MG63 (cell line): ENCODE measurements at places on chromosomes 12 and 14. TPM values are rescaled to one million over a fixed set of nuclear protein-coding genes. Genes with fewer than 3 reads are reported as not detected.

GRCh38 chr14:104968541-104969401, 9.4 kb downstream of the AHNAK2 start:
- no peak for DNase-seq

- no peak for DNase-seq
These were observed 562.8 kb downstream of the GALC start for GRCh38 chr14:87430214-87430613.

DNA sequence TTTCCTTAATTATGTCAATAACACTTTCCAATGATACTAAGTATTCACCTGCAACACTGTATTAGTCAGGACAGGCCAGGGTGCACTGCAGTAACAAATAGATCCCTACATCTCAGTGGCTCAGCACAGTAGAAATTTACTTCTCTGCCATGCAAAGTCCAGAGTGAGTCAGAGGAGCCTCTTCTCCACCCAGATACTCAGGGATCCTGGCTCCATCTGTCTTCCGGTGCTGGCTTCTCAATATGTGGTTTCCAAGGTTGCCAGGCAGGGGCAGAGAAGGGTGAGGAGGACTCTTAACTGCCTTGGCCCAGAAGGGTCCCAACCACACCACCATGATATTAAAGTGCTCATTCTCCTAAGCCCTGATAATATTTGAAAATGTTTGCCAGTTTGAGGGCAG, 47.8 kb downstream of the ADGRD1 start:
- peak; percentile 18 for DNase-seq

DNA sequence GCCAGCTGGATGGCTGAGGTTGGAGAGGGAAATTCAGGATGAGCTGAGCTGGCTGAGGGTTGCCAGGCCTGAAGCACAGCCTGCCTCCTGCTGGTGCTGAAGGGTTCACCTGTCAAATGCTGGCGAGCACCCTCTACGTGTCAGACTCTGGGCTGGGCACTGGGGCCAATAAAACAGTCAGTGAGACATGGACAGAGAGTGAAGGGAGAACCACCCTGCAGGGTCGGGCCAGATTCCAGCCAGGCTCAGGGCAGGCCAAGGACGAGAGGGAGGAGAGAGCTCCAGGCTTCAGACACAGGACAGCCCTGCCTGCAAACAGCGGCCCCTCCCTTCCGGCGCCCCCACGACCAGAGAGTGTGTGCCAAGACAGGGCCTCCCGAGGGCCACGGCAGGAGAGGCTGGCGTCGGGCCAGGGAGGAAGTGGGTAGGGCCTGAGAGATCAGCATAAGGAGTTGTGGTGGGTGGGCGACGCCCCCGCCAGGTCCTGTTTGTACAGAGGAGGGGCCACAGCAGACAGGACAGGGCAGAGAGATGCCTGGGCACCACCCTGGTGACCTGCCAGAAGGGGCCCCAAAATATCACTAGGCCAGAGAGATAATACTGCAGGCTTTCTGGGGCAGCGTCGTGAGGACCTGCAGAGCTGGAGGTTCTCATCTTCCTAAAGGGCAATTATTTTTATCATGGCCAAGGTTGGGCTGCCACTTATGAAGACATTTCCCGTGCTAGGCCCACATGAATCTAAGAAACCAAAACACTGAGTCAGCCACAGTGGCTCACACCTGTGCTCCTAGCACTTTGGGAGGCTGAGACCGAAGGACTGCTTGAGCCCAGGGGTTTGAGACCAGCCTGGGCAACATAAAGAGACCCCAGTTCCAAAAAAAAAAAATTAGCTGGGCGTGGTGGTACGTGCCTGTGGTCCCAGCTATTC, 73.1 kb upstream of the GPR68 start:
- DNase-seq = peak; percentile 77

DNA sequence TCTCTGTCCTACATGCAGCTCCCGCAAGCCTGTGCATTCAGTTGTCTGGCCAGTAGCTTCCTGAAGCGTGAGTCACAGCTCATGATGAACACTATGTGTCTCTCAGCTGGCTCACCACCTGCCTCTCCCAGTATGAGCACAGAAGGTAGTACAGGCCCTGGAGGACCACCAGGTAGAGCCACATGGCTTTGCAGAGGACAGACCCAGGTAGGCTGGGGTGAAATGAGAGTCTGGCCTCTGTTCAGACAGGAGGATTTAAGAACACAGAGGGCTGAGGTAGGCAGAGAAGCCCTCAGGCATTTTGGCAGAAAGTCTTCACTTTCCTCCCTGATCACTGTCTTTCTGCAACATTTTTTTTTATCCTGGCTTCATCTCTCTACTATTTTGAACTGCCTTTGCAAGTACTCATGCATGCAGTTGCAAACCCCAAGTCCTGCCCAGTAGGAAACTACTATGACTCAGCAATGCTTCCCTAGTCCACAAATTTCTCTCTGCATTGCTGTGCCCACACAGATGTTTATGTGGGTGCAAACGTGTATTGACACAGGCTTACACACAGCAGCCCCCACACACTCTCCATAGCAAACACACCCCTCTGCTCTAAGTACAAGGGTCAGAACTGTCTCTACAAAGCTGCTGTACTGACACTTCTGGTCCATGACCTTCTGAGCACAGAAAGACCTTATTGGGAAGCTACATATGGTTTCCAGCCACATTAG, 7.2 kb upstream of the SDR9C7 start:
- DNase-seq = peak; percentile 83

DNA sequence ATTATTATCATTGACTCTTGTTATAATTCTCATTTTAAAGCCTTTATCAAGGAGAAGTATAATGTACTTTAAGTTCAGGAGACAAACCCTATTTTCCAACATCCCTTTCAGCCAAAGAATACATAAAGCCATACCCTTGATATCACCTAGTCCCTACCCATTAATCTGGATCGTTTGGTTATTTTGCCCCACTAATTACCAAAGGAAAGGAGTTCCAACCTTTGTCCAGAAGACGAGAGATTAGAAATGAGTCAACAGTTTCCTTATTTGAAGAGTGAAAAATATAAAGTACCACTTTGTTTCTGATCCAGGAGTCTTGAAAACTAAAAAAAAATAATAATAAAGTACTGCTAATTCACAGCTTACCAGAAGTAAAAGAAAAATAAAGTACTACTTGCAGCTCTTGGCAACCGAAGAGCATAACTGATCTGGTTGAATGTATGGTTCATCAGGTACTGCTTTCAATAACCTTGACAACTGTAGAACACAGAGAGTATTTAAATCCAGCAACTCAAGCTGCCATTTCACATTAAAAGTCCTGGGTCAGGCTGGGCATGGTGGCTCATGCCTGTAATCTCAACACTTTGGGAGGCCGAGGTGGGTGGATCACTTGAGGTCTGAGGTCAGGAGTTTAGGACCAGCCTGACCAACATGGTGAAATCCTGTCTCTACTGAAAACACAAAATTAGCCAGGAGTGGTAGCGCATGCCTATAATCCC, 33.7 kb downstream of the LIMA1 start:
- DNase-seq = no peak

DNA sequence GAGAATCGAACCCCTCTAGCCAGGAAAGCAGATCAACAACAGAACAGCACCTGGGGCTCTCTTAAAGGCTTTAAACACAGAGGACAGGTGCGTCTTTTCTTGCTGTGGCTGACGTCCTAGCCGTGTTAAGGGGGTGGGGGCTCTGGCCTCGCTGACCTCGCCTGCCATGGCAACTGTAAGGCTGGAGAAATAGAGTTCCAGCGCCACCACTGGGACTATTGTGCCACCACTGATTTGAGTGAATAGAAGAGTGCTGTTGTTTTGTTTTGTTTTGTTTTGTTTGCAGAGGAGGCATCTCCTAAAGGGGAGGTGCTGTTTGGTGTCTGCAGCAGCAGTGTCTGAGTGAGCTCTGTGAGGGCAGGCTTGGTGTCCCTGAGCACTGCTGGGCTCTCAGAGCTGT, 34.2 kb upstream of the PRMT8 start:
- no peak for DNase-seq

GRCh38 chr12:43653917-43654316, 101.9 kb upstream of the ADAMTS20 start:
- no peak for DNase-seq

GRCh38 chr12:113684908-113685782, 213.5 kb upstream of the LHX5 start:
- no peak for DNase-seq

- DNase-seq = no peak
These were observed 254.3 kb downstream of the RGS6 start for GRCh38 chr14:72186523-72186922.

DNA sequence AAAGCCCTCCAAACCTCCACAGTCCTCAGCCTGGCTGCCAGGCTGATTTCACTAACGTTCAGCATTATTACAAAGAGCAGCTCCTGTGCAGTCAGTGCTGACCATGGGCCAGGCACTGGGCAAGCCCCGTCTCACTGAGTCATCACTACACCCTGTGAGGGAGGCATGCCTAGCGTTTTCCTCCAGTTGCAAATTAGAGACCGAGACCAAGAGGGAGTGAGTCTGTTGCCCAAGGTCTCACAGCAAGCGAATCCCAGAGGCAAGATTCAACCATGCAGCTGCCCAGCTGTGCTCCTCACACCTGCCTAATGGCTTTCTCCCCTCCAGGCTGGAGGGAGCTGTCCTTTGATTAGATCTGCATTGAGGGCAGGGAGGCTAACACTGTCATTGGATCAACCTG, 229.3 kb upstream of the LHX5 start:
- DNase-seq = peak; percentile 76

DNA sequence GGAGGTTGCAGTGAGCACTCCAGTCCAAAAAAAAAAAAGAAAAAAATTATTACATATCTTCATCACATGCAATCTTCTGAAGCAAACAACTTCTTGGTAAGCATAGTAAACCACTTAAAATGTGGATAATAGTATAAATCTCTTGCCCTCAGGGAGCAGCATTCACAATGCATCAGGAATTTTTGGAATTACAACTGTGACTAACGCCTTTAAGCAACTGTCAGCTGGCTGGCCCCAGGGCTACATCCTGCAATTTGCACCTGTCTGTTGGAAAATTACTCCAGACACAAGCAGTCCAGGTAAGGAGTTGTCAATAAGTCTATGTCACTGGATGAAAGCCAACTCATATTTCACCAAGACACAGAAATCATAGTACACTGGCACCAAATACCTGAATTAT, 5.5 kb upstream of the SLC7A7 start:
- DNase-seq = no peak

DNA sequence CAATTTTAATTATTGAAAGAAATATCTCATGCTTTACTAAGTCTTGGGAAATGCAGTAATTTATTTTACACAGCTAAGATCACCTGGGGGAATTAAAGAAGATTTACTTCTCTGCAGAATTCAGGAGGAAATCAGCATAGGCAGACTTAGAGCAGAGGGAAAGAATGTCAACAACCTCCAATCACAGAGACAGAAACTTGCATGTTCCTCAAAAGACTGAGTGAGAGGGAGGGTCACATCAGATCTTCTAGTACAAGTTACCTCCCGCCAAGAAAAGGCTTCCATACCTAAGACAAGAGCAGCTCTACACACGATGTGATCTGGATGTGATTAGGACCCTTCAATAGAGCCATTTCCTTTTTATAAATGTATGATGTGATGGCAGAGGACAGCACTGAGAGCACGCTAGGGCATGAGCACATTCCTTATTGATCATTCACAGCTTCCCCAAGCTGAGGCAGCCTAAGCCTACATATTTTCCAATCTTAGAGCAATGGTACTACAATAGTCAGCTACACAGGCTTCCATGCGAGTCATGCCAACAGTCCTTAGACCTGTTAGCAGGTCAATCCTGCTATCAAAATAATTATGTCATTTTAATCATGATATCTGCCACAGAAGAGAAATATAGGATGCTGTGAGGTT, 403.3 kb downstream of the ETNK1 start:
- DNase-seq = no peak

DNA sequence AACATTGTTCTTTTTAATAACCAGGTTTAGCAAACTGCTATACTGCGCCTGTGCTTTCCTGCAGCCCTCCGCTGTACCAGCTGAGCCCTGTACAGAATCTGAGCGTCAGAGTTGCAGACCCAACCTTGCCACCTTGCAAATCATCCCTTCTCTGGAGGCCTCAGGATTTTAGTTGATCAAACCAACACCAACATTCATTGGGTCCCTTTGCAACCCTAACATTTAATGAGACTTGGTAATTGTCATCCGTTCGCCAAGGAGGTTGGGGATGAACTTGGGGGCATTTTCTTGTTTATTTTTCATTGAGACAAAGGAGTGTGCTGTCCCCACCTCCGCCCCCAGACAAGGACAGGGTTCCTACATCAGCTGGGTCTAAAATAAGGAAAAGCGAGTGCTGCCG, 2.6 kb upstream of the GSC start:
- no peak for DNase-seq

DNA sequence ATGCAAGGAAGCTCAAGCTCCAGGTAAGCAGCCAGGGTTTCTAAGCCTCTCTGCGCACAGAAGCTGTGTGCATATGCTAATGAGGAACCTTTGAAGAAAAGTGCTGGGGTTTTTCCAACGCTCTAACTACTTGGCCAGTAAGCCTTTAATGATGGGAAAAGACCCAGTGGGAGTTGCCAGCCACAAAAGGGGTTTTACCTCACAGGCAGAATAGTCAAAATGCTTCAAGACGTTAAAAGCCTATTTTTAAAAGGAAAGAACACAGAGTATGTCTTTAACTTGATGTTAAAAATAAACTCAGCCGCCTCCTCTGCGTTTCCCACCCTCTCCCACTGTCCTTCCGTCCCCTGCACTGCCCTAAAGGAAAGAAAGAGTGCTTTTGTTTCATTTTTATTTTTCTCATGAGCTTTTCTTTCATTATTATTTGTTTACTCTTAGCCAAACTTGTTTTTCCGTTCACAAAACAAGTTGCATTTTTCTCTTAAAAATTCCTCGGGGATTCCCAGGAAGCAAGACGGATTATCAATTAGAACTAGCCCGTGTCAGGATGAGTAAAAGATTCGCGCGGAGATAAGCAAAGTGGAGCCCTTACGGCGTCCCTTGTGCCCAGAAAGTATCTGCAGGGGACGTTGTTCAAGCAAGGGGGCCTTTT, 209.8 kb upstream of the NUDT4 start:
- no peak for DNase-seq

GRCh38 chr14:93301821-93302447, 30.9 kb downstream of the BTBD7 start:
- DNase-seq = no peak

TEX52 gene
- not detected in 2 replicates for total RNA-seq

CAPS2 gene
- 0.37 and 0.43 TPM in 2 replicates for total RNA-seq

TAS2R7 gene
- total RNA-seq = not detected in 2 replicates

OTUB2 gene
- 0.63 and 1.2 TPM in 2 replicates for total RNA-seq

PRPH gene
- 5.0 and 7.1 TPM in 2 replicates for total RNA-seq

FAM181A gene
- total RNA-seq = not detected in 2 replicates

MUCL1 gene
- total RNA-seq = not detected in 2 replicates

TPCN1 gene
- total RNA-seq = 3.9 and 5.4 TPM in 2 replicates

C14orf132 gene
- total RNA-seq = 3.8 and 5.3 TPM in 2 replicates

DAZAP2 gene
- total RNA-seq = 102 and 192 TPM in 2 replicates
